Neural crest cell (in vitro differentiated cells): ENCODE measurements at places on chromosomes 6 and 20.

GRCh38 chr6:29656798-29657197 is at the start of gene MOG:
Gene MOG, plus strand, starts transcription at chr6:29657092. Its CDS starts 118 bp downstream, at chr6:29657210.
- no peaks in the 10 kb centered on the region for H3K36me3 ChIP-seq
- peaks cover 12% of the 10 kb centered on the region for H3K4me1 ChIP-seq

- peak overlapping the region; percentile 65 for H3K27ac ChIP-seq
- no peaks in the 10 kb centered on the region for H3K36me3 ChIP-seq
- H3K4me1 ChIP-seq: no peaks in the 10 kb centered on the region
- H3K4me3 ChIP-seq: no peak overlapping the region
Observed at GRCh38 chr6:13725570-13725969, 13.9 kb upstream of the RANBP9 start.

- H3K27ac ChIP-seq: no peak overlapping the region
- H3K4me3 ChIP-seq: no peak overlapping the region
- H3K4me1 ChIP-seq: no peaks in the 10 kb centered on the region
Observed at GRCh38 chr6:27728442-27728841, 183.8 kb downstream of the OR2B2 start.

GRCh38 chr6:13285705-13286104 is 42.6 kb downstream of the TBC1D7 start:
- H3K27ac ChIP-seq: no peak overlapping the region
- H3K4me1 ChIP-seq: peaks cover 15% of the 10 kb centered on the region
- H3K36me3 ChIP-seq: peaks cover 45% of the 10 kb centered on the region
- H3K27me3 ChIP-seq: no peaks in the 10 kb centered on the region
- no peak overlapping the region for H3K4me3 ChIP-seq

- H3K27ac ChIP-seq: no peak overlapping the region
- DNase-seq: no peak
- H3K4me3 ChIP-seq: no peak overlapping the region
- H3K4me1 ChIP-seq: no peaks in the 10 kb centered on the region
Observed at GRCh38 chr6:36955671-36956445, 1.3 kb downstream of the PI16 start.

DNA sequence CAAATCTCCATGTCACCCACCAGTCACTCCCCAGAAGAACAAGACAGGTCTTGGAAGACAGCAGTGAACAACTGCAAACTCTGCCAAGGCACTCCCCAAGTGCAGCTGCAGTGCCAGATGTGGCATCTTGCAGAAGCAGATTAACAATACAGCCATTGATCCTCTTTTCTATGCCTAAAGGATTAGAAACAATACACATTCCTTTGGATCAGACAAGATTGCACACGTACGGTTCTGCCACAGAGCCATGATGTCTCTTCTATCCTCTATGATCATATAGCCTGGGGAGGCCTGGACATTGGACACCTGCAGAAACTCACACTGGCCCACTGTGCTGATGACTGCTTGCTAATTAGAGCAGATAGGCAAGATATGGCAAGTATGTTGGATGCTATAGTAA is 155.9 kb downstream of the MYLK4 start:
- H3K36me3 ChIP-seq: no peaks in the 10 kb centered on the region
- peak overlapping the region; percentile 2 for H3K27ac ChIP-seq
- H3K4me1 ChIP-seq: no peaks in the 10 kb centered on the region
- DNase-seq: no peak
- H3K4me3 ChIP-seq: no peak overlapping the region

- H3K36me3 ChIP-seq: no peaks in the 10 kb centered on the region
- no peaks in the 10 kb centered on the region for H3K4me1 ChIP-seq
- DNase-seq: no peak
- H3K27ac ChIP-seq: no peak overlapping the region
- no peak overlapping the region for H3K4me3 ChIP-seq
Observed at GRCh38 chr20:22729180-22729579, 144.8 kb upstream of the FOXA2 start.

- DNase-seq: no peak
- H3K27me3 ChIP-seq: peaks cover 18% of the 10 kb centered on the region
- H3K4me1 ChIP-seq: no peaks in the 10 kb centered on the region
- no peak overlapping the region for H3K4me3 ChIP-seq
- no peak overlapping the region for H3K27ac ChIP-seq
Observed at GRCh38 chr6:5984150-5985089, 22.3 kb downstream of the NRN1 start.

- peak overlapping the region; percentile 42 for H3K4me3 ChIP-seq
- no peaks in the 10 kb centered on the region for H3K27me3 ChIP-seq
- H3K4me1 ChIP-seq: peaks cover 26% of the 10 kb centered on the region
- no peak for DNase-seq
- H3K27ac ChIP-seq: no peak overlapping the region
Observed at GRCh38 chr20:4011226-4011975, 4.0 kb downstream of the RNF24 start.

DNA sequence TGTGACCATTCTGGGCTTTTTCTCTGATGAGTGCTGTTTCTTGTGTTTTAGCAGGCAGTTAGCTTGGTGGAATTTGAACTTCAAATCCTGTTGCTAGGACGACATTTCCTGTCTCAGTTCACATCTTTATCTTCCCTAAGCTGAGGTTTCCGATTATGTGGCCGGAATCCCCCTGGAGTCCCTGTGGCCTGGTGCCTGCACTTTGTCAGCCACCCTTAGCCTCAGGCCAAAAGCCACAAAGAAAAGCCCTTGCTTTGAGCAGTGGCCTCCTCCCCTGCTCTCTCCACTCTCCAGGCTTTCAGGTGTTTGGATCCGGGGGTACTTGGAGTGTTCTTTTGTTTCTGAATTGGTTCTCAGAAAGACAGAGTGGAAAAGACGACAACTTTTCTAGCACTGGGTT is 59.9 kb upstream of the PMEPA1 start:
- H3K27ac ChIP-seq: no peak overlapping the region
- no peak for DNase-seq
- H3K36me3 ChIP-seq: no peaks in the 10 kb centered on the region
- H3K27me3 ChIP-seq: peaks cover 11% of the 10 kb centered on the region
